ENCODE measurements at places on chromosomes 4 and X. TPM values are rescaled to one million over a fixed set of nuclear protein-coding genes. Genes with fewer than 3 reads are reported as not detected.

Gene FTSJ1
- 30.6 TPM for total RNA-seq

GRCh38 chr4:111943796-111944203, 201.5 kb upstream of the FAM241A start:
- no peak for DNase-seq

GRCh38 chr4:39668887-39669286, 29.0 kb upstream of the UBE2K start:
- no peak for DNase-seq

GRCh38 chrX:70128071-70128470, 5.2 kb upstream of the IGBP1 start:
- no peak for DNase-seq

Gene RPL39
- 1,230 TPM for total RNA-seq

Gene TKTL1
- 0.18 TPM for total RNA-seq

DNA sequence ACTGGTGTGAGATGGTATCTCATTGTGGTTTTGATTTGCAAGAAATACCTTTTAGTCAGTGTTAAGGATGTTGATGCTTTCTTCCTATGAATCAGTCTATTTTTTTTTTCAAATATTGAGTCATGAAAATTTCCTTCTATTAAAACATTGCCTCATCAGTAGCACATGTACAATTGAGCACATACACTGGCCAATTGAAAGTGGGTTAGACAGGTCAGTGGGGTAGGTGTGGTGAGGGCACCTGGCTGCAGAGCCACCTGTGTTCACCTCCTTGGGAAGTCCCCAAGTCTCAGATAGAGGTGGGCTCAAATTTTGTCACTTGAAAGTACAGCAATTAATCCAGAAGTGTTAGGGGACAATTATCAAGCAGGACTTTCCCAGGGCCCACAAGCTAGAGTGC, 243.7 kb downstream of the SPRY1 start:
- no peak for DNase-seq

GRCh38 chrX:4358577-4358976, 645.1 kb upstream of the PRKX start:
- DNase-seq, result no peak

DNA sequence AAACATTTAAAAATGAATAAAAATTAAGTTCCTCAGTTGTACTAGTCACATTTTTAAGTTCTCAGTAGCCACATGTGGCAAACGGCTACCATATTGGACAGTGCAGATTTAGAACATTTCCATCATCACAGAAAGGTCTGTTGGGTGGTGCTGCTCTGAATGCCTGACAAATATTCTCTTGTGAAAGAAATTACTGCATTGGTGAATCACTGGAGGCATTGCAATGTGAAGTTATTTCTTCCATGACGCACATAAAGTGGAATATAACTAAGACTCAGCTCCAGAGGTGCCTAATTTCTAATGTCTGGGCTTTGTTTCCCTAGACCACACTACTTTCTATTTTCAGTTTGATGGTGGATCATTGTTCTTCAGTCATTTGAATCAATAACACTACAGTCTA, 44.9 kb downstream of the CLNK start:
- no peak for DNase-seq

DNA sequence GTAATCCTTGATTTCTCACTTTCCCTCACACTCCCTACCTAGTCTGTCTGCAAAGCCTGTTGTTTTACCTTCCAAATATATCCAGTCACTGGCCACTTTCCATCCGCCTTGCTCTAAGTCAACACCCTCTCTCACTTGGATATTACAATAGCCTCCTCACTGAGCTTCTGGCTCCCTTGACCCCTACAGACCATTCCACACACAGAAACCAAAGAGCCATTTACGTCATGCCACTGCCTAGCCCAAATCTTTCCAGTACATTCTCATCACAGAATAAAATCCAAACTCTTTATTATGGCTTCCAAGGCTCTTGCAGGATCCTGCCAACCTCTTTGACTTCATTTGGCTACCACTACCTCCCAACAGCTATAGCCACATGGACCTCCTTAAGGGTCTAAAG, 25.7 kb upstream of the ARHGEF9 start:
- DNase-seq, result no peak

DNA sequence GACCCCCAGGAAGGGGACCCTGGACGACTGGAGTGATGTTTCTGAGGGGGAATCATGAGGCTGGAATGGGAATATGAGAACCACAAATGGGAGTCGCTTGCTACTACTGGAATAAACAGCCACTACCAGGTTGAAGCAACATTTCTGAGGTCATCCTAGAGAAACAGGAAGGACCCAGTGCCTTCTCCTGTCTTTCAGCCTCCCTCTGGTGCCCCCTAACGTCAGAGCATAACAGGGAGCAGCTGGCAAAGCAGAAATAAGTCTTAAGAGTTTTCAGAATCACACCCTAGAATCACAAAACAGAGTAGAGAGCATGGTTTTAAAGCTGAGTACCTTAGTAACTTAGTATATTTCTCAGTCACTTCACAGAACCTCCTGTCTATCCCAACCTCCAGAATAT, 347.8 kb upstream of the PITX2 start:
- no peak for DNase-seq

Gene ADH6
- not detected for total RNA-seq

DNA sequence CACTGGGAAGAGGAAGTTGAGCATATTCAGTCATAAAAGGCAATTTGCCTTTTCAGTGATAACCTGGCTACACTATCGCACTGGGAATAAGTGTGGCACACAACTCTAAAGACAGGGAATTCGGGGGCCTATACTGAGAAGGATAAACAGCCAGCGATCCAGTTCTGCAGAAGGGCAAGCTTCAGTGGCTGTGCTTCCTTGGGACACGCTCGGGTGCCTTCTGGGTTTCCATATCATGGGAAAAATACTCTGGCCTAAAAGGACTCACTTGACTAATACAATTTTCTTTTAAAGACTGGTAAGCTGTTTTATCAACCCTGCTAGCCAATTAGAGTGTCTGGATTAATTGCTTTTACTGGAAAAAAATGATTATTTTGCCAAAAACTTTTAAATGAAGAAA, 58.5 kb downstream of the TENM3 start:
- no peak for DNase-seq

DNA sequence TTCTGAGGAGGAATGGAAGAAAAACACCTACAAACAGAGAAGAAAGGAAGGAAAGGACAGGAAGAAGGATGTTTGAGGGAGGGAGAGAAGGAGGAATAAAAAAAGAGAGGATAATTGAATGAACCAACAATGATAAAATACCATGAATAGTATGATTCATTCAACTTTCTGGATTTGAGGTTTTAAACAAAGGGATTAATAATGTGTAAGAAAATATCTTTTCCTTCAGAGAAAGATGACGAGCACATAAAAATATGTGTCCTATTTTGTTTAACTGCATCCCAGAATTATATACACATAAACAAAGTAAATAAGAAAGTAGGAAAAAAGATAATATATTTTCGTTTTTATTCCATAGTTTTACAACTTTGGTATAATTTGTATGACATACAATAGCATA, 1380.4 kb downstream of the STIM2 start:
- no peak for DNase-seq

DNA sequence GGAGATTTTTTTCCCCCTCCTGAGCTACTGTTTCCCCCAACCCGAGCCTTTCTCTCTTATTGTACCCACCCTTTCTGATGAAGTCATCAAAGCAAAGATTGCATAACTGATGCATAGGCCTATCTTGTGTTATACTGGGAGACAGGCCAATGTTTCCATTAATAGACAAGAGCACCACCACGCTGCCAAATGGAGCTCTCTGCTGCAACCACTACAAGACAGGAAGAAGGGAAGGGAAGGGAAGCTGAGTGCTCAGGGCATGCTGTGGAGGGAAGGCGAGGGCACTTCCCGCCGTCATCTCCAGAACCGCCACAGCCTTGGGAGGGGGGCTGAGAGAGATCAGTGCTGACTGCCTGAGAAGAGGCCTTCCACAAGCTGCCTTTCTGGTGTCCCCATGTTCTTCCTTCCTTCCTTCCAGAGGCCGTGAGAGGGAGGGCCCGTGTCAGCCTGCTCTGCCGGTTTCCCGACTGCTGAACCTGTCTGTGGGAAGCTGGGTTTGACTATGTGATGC, 75.0 kb downstream of the MGST2 start:
- peak; percentile 73 for DNase-seq

- no peak for DNase-seq
These were observed 202.0 kb downstream of the DHX15 start for GRCh38 chr4:24382381-24382780.

GRCh38 chrX:139194571-139195280, 335.8 kb upstream of the F9 start:
- peak; percentile 55 for DNase-seq

GRCh38 chr4:36358173-36358572, 76.8 kb downstream of the DTHD1 start:
- no peak for DNase-seq

Gene TEC
- 5.3 TPM for total RNA-seq

DNA sequence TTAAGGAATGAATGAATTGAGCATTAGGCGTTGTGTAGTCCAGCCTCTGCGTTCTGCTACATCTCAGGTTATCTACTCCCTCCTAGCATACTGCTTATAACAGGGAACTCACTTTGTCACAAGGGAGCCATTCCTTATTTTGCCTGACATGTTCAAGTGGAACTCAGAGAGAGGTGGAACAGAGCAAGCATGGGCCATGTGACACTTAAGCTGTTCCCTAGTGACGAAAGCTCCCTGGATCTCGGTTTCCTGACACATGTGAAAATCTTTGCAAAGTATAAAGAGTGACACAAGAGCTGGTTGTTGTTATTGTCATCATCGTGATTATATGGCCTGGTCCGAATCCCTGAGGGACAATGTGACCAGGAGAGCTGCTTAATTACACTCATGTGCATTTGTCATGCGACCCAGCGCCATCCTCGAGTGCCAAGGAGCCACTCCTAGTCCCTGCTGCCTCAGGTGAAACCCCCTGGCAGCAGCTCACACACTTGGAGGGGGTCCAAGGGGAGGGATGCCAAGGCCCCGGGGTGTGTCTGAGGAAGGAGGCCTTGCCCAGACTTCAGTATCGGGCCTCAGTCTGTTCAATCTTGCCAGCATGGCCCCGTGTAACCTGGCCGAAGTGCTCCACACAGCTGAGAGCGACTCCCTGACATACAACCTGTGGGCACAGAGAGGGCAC, 98.5 kb upstream of the MAP3K15 start:
- no peak for DNase-seq

DNA sequence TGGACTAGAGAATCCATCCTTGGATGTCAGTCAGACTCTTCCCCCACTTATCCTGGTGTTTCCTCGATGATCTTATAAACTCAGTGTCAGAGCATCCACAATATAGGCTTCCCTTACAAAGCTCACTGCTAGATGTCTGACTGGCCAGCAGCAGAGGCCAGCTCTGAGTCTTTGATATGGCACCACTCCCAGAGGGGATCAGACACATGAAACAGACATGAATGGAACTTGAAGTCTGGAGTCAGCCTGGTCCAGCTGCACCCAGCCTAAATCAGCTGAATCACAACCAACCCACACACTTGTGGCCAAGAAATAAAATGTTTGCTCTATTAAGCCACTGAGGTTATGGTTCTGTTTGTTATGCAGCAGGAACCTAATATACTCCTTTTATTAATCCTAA, 129.6 kb upstream of the MED14 start:
- DNase-seq, result no peak

Gene AMBN
- not detected for total RNA-seq
